Stimulated activated CD4-positive, alpha-beta T cell treated with anti-CD3 and anti-CD28 coated beads, Interleukin-1b, Interleukin-23, amount 100 ng/mL, for 4 hours (primary cell): ENCODE measurements at places on chromosomes 5 and 9.

DNA sequence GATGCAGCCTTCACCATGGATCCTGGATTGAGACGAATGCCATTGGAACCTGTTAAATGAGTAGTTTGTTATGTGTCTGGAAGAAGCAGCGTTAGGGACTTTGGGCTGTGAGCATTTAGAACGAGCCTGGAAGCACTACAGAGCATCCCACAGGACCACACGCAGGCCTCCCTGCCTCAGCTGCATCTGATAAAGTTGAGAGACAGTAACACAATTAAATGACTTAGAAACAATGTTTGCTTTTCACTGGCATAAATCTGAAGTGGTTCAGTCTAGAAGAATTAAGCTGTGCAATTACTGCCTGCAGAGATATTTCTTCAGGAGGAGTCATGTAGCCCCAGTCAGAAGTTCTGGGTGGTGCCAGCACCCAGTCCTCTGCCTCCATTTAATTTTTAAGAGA, 9.8 kb upstream of the TLX3 start:
- no peak for DNase-seq

DNA sequence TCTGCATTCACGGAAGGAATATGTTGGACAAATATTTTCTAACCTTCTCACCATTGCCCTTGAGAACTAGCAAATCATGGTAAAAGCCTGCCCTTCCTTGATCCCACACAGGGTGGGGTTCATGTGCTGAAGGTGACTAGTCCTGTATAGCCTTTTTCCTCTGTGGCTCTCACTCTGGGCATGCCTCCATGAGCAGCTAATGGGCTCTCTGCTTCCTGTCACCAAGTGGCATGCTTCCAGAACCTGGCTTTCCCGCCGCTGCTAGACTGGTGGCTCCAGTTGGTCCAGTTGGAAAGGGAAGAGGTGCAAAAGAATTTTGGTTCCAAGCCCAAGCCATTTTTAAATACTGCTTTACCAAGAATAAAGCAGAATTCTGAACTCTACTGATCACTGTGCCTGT, 35.5 kb downstream of the FBXO10 start:
- DNase-seq: no peak

GRCh38 chr9:73183428-73183827, 31.8 kb downstream of the ANXA1 start:
- DNase-seq: no peak

- DNase-seq: no peak
These were observed 224.1 kb upstream of the TYRP1 start for GRCh38 chr9:12469084-12469483.

GRCh38 chr9:70110194-70111041, 66.8 kb downstream of the MAMDC2 start:
- DNase-seq: no peak

- no peak for DNase-seq
These were observed 3.0 kb downstream of the SLC22A5 start for GRCh38 chr5:132372542-132372941.

DNA sequence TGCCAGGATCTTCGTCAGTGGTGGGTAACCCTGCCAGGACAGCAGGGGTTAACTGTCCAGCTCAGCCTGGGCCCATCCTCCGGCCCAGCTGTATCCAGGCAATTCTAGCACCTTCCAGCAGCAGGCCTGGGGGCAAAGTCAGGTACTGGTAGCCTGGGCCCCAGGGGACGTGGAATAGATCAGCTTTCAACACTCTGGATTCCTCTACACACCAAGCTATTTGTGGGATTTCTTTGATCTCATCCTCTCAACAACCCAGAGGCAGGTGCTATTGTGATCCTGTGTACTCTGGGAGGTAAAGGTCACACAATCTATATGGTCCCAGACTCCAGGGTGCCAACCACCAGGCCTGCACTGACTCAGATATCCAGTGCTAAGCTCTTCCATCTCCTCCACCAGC, 8.7 kb upstream of the SPOUT1 start:
- DNase-seq: no peak

GRCh38 chr5:80125022-80125961, 90.1 kb downstream of the THBS4 start:
- no peak for DNase-seq

- DNase-seq: no peak
These were observed 3.5 kb upstream of the GBGT1 start for GRCh38 chr9:133167096-133167730.
